ENCODE measurements at places on chromosomes 11 and 22.
A peak's percentile ranks its signal among the peaks of the same experiment; 100 is the strongest.

DNA sequence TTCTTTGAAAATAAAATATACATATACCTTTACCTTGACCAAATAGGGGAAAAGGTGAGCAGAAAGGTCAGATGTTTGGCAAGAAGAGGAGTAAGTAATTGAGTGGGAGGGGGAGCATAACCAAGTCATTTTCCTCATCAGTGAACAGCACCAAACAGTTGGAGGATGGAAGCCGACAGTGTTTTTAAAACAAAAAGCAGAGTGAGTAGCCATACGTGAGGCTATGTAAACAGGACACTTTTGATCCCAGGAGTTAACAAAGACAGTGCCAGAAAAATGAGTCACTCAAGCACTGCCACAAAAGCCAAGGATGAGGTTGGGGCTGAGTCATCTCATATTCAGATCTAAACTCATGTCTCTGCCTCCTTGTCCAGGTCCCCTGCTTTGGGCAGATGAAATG, 734.7 kb downstream of the KCNA4 start:
- no peaks in the 10 kb centered on the region for H3K27me3 ChIP-seq
- no peak overlapping the region for H3K4me3 ChIP-seq
- no peak for DNase-seq
- H3K36me3 ChIP-seq: no peaks in the 10 kb centered on the region
- no peak overlapping the region for H3K27ac ChIP-seq
- H3K4me1 ChIP-seq: no peaks in the 10 kb centered on the region

GRCh38 chr11:132941024-132941646, 591.2 kb downstream of the OPCML start:
- H3K36me3 ChIP-seq: no peaks in the 10 kb centered on the region
- peaks cover 4% of the 10 kb centered on the region for H3K4me1 ChIP-seq
- no peaks in the 10 kb centered on the region for H3K27me3 ChIP-seq
- no peak overlapping the region for H3K4me3 ChIP-seq

- no peak for DNase-seq
- no peak overlapping the region for H3K4me3 ChIP-seq
- no peak overlapping the region for H3K27ac ChIP-seq
- H3K27me3 ChIP-seq: no peaks in the 10 kb centered on the region
These were observed 202.4 kb downstream of the LARGE1 start for GRCh38 chr22:33717694-33718396.

- H3K36me3 ChIP-seq: no peaks in the 10 kb centered on the region
- no peaks in the 10 kb centered on the region for H3K4me1 ChIP-seq
- no peak overlapping the region for H3K4me3 ChIP-seq
- no peak overlapping the region for H3K27ac ChIP-seq
- no peaks in the 10 kb centered on the region for H3K27me3 ChIP-seq
- no peak for DNase-seq
These were observed 12.1 kb downstream of the CPSF7 start for GRCh38 chr11:61417670-61418069.

GRCh38 chr11:8617063-8617462, 23.0 kb upstream of the STK33 start:
- H3K27ac ChIP-seq: no peak overlapping the region
- H3K4me1 ChIP-seq: no peaks in the 10 kb centered on the region
- H3K36me3 ChIP-seq: no peaks in the 10 kb centered on the region
- no peaks in the 10 kb centered on the region for H3K27me3 ChIP-seq
- no peak overlapping the region for H3K4me3 ChIP-seq
- no peak for DNase-seq

DNA sequence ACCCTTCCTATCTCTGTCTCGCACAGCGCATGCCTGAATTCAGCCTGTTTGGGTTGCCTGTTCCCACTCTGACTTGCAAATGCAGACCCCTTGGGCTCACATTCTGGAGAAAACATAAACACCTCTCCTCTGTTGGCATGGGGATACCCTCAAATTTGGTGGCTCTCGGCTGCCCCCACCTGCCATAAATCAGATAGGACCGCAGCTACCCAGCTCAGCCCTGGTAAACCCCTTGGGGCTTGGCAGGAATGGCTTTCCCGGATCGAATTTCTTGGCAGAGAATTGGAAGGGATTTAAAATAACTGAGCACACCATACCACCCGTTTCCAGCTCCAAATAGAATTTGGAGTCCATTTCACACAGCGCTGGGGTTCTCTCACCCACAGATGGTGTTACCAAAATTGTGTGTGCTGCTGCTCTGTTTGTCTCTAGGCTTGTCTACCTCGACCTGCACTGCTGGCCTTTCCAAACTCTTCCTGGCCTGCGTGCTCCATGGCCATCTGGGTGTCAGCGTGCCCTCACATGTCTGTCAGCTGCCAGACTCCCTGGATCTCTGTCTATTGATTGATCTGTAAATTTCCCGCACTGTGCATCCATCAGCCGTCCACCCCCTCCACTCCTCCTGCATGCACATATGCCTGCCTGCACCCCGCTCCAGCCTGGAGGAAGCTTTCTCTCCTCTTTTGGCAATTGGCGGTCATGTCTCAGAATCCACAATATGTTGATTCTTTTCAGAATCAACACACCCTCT, 134.0 kb downstream of the NTM start:
- no peaks in the 10 kb centered on the region for H3K27me3 ChIP-seq
- peak; percentile 20 for DNase-seq
- no peaks in the 10 kb centered on the region for H3K36me3 ChIP-seq
- no peak overlapping the region for H3K27ac ChIP-seq
- no peaks in the 10 kb centered on the region for H3K4me1 ChIP-seq
- H3K4me3 ChIP-seq: no peak overlapping the region

Data from testis (tissue), 5 donors.